ENCODE measurements at places on chromosomes 7 and 10.

DNA sequence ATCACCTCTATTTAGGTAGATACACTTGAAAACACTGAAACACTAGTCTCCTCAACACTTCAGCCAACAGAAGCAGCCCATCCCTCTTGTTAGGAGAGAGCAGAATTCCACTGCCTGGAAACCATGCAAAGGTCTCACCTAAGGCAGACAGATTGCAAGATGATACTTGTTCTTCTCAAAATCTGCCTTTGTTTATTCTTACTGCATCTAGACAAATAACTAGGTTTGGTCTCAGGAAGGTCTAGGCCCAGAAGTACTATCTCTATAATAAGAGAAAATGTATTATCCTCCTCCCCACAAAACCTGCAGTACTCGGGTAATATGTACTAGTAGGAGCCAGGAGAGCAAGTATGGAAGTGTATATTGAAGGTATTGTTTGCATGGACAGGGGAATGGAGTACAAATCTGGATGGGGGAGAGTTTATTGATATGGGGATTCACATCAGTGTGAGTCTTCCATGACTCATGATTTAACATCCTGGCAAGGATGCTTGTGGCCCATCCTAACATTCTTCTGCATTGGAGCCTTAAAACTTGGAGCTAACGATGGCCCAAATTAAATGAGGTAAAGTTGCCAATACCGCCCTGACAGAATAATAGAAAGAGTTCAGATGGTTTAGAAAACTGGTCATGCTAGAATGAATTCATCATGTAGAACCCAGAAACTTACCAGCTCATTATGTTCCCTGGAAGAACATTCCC is 109.2 kb downstream of the EPC1 start:
- no peak for DNase-seq

DNA sequence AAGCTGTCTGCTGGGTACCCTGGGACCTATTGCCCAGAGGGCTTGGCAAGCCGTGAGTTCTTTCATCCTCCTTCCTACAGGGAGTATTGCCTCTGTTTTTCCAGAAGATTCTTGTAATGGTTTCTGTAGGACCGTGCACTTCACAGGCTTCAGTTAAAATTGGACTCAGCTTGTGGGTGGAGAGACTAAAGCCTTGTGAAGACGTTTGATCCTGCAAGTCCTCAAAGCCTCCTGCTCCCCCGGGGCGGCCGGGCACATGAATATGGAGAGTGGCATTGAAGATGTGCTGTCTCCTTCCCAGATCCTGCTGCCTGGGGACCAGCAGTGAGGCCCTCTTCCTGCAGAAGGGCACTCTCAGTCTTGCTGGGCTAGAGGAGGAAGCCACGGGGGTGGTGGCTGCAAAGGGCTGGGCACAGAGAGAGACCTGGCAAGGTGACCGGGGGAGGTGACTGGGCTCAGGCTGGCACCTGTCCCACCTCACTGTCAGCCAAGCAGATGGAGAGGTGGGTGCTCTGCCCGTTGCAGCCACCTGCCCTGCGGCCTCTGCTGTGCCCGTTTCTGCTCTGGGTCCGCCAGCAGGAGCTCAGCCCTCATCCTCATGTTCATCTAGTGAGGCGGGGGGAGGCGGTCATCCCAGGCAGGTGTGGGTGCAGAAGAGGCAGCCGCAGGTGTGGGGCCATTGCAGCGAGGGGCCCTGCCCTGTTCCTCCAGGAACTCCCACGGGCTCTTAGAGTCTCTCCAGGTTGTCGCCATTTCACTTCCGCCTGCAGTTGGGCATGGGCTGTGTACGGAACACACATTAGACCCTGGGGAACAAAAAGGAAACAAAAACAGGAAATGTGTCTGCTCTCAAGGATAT is 55.7 kb downstream of the TMEM209 start:
- DNase-seq: peak; percentile 35

DNA sequence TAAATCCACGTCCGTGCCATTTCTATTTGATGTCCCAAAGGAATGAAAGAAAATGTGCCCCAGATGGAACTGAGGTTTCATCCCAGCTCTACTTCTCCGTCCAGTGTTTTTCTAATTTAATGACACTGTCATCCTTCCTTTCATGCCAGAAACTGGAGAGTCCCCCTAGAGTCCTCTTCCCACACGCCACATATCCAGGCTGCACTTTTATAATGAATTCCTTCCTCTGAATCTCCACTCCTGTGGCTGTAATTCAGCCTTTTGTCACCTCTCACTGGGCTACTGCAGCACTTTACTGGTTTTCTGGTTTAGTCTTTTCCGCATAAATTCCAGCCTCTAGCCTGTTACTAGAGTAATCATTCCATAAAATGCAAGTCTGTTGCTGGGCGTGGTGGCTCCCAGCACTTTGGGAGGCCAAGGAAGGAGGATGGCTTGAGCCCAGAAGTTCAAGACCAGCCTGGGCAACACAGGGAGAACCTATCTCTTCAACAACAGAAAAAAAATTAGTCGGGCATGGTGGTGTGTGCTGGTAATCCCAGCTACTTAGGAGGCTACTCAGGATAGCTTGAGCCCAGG is 142.6 kb upstream of the RHEB start:
- no peak for DNase-seq

GRCh38 chr7:135845415-135846075 is 96.9 kb upstream of the FAM180A start:
- DNase-seq: peak; percentile 31

DNA sequence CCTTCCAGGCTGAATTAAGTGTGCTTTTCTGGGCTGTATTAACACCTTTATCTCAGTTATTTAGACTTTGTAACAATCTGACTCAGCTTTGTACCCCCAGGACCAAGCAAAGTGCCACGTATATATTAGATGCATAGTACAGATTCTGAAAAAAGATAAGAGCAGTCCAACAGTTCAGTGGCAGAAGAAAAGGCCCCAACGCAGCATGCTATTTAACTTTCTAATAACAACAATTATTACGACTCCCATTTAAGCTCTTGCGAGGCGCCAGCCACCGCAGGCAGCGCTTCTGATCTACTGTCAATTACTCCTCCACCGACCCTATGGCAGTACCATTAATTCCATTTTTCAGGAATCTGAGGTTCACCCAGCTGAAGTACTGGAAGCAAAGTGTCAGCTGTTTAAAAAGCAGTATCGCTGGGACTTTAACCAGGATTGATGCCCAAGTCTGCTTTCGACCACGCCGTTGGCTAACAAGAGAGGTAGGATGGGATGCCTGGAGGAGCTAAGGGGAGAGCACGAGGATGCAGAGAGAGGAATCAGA is 638 bp downstream of the LIPA start:
- DNase-seq: peak; percentile 50

GRCh38 chr7:128841921-128842673 is 11.9 kb downstream of the FLNC start:
- no peak for DNase-seq

- DNase-seq: no peak
Observed at GRCh38 chr7:132998763-132999162, 83.1 kb downstream of the CHCHD3 start.

DNA sequence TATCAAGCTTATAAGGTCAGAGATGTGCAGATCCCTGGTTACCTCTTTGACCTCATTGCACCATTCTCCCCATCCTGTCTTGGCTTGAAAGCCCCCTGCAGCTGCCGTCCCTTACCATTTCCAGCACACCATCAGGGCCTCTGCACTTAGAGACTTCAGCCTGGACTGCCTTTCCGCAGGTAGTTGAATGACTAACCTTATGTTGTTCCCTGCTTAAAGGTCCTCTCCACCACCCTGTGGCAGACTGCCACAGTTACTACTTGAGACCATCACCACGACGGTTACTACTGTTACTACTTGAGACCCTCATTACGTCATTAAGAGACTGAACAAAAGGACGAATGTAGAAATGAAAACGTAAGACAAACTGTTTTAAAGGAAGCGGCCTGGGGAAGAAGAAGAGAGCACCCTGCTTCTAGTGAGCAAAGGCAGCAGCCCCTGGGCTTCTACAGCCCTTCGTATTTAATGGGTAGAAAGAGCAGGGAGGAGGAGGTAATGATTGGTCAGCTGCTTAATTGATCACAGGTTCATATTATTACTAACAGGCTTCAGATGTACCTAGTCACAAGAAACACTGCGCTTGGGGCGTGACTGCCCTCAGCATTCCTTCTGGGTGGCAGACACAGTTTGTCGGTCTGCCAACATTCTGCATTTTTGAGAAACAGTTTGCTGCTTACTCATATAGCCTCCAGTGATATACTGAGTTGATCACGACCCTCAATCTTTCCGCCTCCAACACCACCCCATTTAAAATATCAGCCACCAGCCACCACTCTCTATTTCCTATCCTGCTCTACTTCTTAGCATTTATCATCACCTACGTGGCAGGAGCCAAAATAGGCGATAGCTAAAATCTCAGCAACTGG is 74.1 kb upstream of the PARD3 start:
- no peak for DNase-seq

- DNase-seq: no peak
Observed at GRCh38 chr10:11050301-11051287, 32.9 kb downstream of the CELF2 start.

- DNase-seq: no peak
Observed at GRCh38 chr10:34505338-34505737, 309.8 kb downstream of the PARD3 start.

DNA sequence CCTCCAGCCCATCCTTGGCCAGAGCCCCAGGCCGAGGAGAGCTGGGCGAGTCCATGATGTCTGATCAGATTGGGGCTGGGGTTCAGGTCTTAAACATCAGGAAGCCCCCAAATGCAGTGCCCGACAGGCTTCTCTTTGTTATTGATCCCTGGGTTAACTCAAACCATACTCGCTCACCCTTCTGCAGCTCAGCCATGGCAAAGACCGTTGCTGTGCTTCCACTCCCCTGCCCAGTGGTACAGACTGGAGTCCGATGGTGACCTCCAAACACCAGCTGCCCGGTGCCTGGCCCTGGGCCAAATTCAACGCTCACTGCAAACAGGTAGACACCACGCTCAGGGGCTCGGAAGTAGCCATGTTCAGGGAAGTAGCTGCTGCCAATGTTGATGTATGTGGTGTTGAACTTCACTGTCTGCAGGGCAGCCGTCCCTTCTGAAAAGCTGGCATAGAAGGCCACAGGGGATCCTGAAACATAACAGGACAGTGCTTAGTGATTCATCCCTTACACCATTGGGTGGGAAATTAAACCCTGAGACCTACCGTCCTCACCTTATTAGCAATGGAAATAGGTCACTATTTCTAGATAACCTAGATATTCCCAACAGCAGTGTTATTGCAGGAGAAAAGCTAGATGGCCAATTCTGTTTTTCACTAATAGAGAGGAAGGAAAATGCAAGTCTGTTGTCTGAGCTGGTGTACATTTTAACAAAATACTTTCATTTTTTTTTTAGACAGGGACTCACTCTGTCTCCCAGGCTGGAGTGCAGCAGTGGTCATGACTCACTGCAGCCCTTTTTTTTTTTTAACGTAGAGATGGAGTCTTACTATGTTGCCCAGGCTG is 20.5 kb downstream of the MMRN2 start:
- peak; percentile 62 for DNase-seq

GRCh38 chr7:29329686-29330085 is 135.1 kb downstream of the CHN2 start:
- no peak for DNase-seq

DNA sequence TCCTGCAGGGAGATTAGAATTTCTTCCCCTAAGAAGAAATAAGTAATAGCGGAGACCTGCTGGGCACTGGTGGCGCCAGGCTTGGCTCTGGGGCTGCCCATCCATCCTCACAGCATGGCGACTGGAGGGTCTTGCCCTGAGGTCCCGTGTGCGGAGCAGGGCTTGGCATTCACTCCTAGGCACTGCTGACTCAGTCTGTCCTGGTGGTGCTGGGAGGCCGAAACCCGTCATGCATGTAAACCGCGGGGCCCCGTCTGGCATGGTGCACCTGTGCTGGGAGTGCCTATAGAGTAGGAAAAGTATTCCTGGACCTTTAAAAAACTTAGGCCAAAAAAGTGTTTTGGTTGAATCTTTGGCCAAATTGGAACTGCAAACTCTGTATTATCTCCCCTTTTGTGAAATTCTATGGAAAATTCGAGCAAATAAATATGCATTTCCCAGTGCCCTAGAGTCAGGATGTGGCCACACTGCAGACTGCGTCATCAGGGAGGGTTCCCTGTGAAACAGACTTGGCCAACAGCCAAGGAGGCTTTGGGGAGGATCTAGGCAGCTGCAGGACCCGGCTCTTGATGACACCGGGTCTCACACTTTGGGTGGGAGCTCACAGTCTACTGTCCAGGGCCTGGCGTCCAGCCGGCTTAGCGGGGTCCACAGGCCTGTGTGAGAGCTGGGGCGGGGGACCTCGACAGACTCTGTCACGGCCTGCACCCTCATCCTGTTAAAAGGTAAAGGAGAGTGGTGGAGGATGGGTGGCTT is 122.3 kb downstream of the VIPR2 start:
- DNase-seq: no peak

- DNase-seq: no peak
Observed at GRCh38 chr10:37794305-37794976, 63.0 kb downstream of the ZNF248 start.

DNA sequence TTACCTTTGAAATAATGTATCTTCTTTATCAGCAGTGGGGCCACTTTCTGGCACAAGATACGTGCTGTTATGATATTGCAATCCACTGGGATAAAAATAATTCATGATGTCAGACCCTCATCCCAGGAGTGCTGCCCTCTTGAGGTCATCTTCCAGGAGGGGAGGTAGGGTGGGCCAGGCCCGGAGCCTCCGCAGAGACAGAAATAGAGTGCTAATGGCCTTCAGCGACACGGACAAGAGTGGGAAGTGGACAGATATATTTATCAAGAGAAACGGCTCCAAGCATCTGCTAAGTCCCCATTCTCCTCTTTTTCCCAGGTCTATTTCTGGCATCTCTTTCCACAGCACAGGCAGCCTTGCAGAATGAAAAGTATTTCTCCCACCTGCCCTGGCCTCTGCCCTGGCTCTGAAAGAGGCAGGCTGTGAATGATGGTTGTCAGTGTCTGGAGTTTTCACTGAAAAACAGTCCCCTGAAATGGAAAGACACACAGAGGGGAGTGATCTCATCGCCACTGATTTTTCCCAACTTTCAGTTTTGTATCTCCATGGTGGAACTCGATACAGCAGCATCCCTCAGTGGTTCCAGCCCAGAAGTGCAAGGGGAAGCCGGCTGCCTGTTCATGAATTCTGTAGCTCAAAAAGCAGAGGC is 251.7 kb upstream of the MYO3A start:
- DNase-seq: peak; percentile 58

DNA sequence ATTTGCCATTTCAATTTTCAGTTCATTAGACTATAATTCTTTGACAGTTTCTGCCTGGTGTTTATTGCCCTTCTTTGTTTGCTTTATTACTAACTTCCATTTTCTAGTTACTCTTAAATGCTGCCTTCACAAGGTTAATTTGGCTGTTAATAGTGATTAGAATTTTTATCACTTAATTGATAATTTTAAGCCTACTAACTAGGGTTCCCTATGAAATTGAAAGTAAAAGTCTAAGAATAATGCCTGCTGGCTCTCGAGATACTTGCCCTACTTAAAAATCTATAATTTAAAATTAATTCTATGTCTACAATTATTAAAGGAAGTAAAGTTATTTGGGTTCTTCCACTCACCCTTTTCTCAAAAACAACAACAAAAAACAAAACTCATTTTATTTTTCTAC is 65.3 kb downstream of the C1GALT1 start:
- no peak for DNase-seq

- no peak for DNase-seq
Observed at GRCh38 chr10:106515206-106515790, 649.2 kb downstream of the SORCS1 start.

- DNase-seq: no peak
Observed at GRCh38 chr7:15554081-15554480, 7.7 kb downstream of the AGMO start.

Measured in NCI-H146 (cell line).